ENCODE measurements at places on chromosomes 3 and 15. TPM values are rescaled to one million over a fixed set of nuclear protein-coding genes. Genes with fewer than 3 reads are reported as not detected.
A peak's percentile ranks its signal among the peaks of the same experiment; 100 is the strongest.

The POLQ gene
- total RNA-seq: 1.1 TPM

The COL7A1 gene
- total RNA-seq: 17.7 TPM

The SIDT1 gene
- total RNA-seq: 35.6 TPM

The NMD3 gene
- total RNA-seq: 37.3 TPM

The IGSF10 gene
- total RNA-seq: 2.4 TPM

DNA sequence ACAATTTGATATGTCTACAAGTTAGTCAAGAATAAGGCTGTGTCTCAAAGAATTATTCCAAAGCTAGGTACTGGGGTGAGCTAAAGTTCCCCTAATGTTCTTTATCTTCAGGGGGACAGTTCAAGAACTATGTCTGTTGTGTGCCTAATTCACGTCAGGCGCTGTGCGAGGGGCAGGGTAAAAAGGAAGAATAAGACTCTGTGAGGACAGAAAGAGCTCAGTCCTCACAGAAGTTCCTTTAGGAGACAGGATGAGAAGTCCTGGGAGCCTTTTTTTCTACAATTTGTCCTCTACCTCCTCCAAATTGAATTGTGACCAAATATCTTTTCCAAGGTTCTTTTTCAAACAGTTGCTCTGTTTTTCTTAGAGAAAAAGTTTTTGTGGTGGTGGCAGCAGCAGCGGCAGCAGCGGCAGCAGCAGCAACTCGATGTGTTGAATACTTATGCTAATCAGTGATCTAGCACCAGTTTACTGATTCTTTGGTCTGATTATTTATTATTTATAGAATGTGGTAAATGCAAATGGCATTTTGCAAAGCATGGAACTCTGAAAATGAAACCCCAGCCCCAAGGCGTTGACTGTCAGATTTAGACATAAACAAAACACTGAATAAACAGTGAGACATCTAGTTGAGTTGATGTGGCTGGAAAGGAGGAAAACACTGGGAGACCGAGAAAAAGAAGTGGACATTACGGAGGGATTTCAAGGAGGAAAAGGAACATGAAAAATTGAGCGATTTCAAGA lies 88.6 kb downstream of the GTPBP8 start:
- H3K4me3 ChIP-seq: no peak overlapping the region
- H3K27me3 ChIP-seq: no peaks in the 10 kb centered on the region
- peak overlapping the region; percentile 43 for H3K27ac ChIP-seq
- H3K36me3 ChIP-seq: no peaks in the 10 kb centered on the region
- H3K4me1 ChIP-seq: no peaks in the 10 kb centered on the region

DNA sequence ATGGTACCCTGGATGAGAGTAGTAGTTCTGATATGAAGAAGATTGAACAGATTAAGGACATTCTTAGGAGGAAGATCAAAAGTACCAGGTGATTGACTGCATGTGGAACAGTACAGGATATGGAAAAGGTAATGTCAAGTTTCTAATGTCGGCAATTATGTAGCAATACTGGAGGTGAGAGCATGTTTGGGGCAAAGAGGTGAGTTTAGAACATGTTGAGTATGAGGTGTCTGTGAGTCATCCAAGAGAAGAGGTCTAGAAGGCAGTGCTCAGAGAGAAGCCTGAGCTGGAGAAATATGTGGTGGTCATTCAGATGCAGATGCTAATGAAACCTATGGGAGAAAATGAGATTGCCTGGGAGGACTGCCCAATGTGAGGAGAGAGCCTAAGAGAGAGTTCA lies 305.6 kb downstream of the ZBTB20 start:
- no peaks in the 10 kb centered on the region for H3K27me3 ChIP-seq
- H3K4me3 ChIP-seq: no peak overlapping the region
- no peaks in the 10 kb centered on the region for H3K36me3 ChIP-seq
- DNase-seq: no peak
- no peaks in the 10 kb centered on the region for H3K4me1 ChIP-seq

- H3K4me3 ChIP-seq: no peak overlapping the region
- no peaks in the 10 kb centered on the region for H3K27me3 ChIP-seq
- H3K36me3 ChIP-seq: no peaks in the 10 kb centered on the region
Measured at GRCh38 chr15:68479406-68479805, 47.4 kb upstream of the ITGA11 start.

- H3K36me3 ChIP-seq: no peaks in the 10 kb centered on the region
- no peaks in the 10 kb centered on the region for H3K27me3 ChIP-seq
- peak overlapping the region; percentile 71 for H3K27ac ChIP-seq
- DNase-seq: peak; percentile 59
- H3K4me3 ChIP-seq: no peak overlapping the region
- peaks cover 10% of the 10 kb centered on the region for H3K4me1 ChIP-seq
Measured at GRCh38 chr3:189132231-189132671, 39.5 kb upstream of the TPRG1 start.

GRCh38 chr15:57751177-57751800 lies 44.8 kb downstream of the POLR2M start:
- DNase-seq: no peak
- H3K36me3 ChIP-seq: no peaks in the 10 kb centered on the region
- no peaks in the 10 kb centered on the region for H3K27me3 ChIP-seq
- no peak overlapping the region for H3K4me3 ChIP-seq
- H3K4me1 ChIP-seq: peaks cover 5% of the 10 kb centered on the region

- no peak for DNase-seq
- H3K27me3 ChIP-seq: no peaks in the 10 kb centered on the region
- no peak overlapping the region for H3K27ac ChIP-seq
- no peaks in the 10 kb centered on the region for H3K4me1 ChIP-seq
- H3K36me3 ChIP-seq: no peaks in the 10 kb centered on the region
- no peak overlapping the region for H3K4me3 ChIP-seq
Measured at GRCh38 chr3:78666470-78666800, 1101.4 kb downstream of the ROBO1 start.

DNA sequence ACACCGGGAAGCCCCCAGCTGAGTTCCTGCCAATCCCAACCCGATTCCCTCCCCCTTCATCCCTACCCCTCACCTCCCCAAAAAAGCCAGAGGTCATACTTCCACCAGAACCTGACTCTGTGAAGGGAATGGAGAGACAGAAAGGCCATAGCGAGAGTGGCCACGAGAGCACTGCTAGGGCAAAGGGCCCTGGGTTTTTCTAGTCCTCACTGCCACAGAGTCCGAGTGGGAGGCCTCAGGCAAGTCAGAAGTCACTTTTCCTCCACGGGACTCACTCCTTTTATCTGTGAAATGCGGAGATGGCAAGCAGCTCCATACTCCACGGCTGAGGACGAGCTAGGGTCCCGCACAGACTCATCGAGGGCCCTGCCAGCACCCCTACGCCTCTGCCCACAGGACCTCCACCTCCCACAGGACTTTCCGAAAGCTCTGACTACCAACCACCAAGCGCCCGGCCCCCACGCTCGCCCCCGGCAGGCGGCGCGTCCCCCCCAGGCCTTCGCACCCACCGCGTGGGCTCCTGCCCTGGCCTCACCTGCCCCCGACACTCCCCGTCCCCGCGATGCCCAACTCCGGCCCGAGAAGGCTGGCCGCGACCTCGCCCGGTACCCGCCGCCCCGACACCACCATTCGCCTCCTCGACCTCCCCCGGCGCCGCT lies 792 bp downstream of the ATP13A3 start:
- no peaks in the 10 kb centered on the region for H3K36me3 ChIP-seq
- H3K4me1 ChIP-seq: peaks cover 39% of the 10 kb centered on the region
- peak overlapping the region; percentile 72 for H3K4me3 ChIP-seq
- peak overlapping the region; percentile 91 for H3K27ac ChIP-seq
- DNase-seq: peak; percentile 50

- DNase-seq: peak; percentile 40
- peak overlapping the region; percentile 46 for H3K4me3 ChIP-seq
- H3K27me3 ChIP-seq: peaks cover 6% of the 10 kb centered on the region
- peak overlapping the region; percentile 70 for H3K27ac ChIP-seq
Measured at GRCh38 chr15:41585127-41586047, 26.4 kb downstream of the TYRO3 start.

GRCh38 chr3:58581328-58582091 lies 4.3 kb upstream of the FAM107A start:
- no peak for DNase-seq
- H3K27me3 ChIP-seq: peaks cover 11% of the 10 kb centered on the region
- no peaks in the 10 kb centered on the region for H3K36me3 ChIP-seq
- peaks cover 9% of the 10 kb centered on the region for H3K4me1 ChIP-seq
- H3K27ac ChIP-seq: no peak overlapping the region

- DNase-seq: no peak
- no peak overlapping the region for H3K4me3 ChIP-seq
- no peaks in the 10 kb centered on the region for H3K27me3 ChIP-seq
- H3K4me1 ChIP-seq: no peaks in the 10 kb centered on the region
- no peaks in the 10 kb centered on the region for H3K36me3 ChIP-seq
Measured at GRCh38 chr15:26660241-26660640, 112.6 kb downstream of the GABRB3 start.

DNA sequence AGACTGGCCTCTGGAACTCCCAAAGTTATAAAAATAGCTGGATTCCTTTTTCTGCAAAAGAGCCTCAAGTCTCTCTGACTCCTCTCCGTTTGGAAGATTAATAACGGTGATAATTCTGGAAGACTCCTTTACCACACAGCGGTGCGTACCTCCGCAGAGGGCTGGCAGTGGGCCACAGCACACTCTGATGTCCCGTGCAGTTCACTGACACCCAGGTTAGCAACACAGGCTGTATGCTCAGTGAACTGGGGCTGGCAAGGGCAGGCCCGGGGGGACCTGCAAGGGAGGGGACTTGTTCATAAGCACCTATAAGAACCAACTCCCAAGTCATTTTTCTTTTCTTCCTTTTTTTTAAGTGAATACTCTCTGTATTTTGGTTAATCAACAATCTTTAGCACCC lies 120.3 kb upstream of the TJP1 start:
- no peaks in the 10 kb centered on the region for H3K36me3 ChIP-seq
- H3K27ac ChIP-seq: no peak overlapping the region
- no peak for DNase-seq
- no peaks in the 10 kb centered on the region for H3K27me3 ChIP-seq

DNA sequence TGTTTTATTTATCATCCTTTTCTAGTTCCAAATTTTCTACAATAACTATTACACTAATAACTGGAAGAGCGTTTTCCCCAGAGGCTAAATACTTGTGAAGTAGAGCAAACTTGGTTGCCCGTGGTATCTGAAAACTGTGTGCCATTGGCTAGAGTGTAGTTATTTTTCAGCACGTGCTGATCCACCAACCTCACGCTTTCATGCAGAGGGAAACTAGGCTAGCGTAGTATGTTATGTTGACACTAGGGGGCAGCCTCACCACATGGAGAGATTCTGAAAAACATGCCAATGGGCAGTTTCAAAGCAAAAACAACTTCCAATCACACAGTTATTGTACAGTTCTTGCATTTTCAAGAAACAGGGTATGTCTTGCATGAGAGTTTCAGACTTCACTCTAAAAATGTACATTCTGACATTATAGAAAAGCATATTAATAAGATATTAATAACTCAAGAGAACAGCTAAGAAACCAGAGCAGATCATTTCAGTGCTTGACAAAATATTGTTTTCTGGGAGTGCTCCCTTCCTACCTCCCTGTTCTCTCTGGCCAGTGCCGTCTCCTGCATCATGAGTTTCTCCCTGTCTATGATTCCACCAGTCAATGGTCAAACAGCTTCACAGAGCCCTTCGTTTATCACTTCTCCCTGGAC lies 39.7 kb downstream of the SPATA12 start:
- peak; percentile 71 for DNase-seq
- no peak overlapping the region for H3K4me3 ChIP-seq
- H3K36me3 ChIP-seq: no peaks in the 10 kb centered on the region

All from transverse colon (tissue), 4 donors.